ENCODE measurements at places on chromosomes 2 and 18.

- no peak for DNase-seq
Observed at GRCh38 chr18:43933177-43933576, 655.9 kb upstream of the SYT4 start.

GRCh38 chr2:142478206-142478605, 347.4 kb upstream of the LRP1B start:
- DNase-seq: no peak

GRCh38 chr2:1569879-1570450, 156.7 kb downstream of the TPO start:
- no peak for DNase-seq

- DNase-seq: no peak
Observed at GRCh38 chr18:6728809-6729246, 688 bp upstream of the ARHGAP28 start.

- no peak for DNase-seq
Observed at GRCh38 chr2:112642966-112643365, 2.8 kb upstream of the SLC20A1 start.

DNA sequence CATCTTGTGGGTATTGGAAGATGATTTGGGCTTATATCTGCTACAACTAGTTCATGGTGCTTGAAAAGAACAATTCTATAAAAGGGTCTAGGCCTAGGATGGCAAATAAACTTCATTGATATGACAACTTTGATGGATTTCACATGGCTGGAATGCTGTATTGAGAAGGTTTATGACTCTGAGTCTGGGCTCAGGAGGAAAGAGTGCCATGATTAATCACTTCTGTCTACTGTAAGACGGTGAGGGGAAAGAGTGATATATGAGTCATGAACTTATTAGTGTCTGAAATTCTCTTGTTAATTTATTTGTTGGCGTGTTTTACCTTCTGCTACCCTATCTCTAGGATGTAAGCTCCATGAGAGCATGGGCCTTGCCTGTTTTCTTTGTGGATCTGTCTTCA, 17.0 kb upstream of the ADCYAP1 start:
- DNase-seq: no peak

DNA sequence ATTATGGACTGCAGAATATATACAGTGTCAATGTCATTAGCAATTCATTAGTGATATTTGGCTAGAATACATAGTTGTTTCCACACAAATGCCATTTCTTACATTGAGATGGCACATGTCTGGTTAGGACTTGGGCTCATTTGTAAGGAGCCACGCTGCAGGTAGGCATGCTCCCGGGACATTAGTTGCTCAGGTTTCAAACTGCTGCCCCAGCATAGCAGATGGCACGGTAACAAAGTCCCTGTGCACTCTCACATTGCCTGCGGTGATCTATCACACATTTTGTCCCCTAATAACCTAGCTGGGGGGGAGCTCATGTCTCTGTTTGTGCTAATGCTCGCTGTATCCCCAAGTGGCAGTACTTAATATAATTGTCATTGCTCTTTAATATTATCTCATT, 185.1 kb downstream of the NEDD4L start:
- DNase-seq: no peak

- no peak for DNase-seq
Observed at GRCh38 chr2:219252570-219252899, 508 bp upstream of the TUBA4B start.

DNA sequence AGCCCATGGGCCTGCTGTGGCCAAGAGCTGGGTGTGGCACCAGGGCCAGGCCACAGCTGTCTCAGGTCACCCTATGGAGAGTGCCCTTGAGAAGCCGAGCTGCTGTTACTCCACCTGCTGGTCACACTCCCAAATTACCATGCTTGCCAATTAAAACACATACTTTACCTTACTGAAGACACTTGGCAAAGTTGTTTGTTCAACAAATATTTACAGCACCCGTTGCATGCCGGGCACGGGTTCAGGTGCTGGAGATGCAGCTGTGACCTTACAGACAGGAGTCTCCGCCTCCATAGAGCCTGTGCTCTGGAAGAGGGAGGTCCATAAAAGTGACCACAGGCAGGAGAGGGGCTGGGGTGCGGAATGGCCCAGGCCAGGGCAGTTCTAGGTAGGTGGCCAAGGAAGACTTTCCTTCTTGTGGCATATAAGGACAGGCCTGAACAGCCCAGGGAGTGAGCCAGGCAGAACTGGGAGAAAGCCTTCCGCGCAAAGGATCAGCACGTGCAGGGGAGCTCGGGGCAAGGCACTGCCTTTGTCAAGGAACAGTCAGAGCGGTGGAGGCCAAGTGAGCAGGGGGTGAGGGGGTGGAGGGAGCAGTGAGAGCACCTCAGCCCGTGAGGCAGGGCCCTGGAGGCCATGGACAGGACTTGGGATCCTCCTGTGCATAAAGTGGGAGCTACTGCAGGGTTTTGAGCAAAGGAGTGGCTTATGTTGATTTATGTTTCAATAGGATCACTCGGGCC, 23.6 kb upstream of the RBM44 start:
- DNase-seq: no peak

- DNase-seq: no peak
Observed at GRCh38 chr18:75592527-75592926, 165.0 kb upstream of the SMIM21 start.

DNA sequence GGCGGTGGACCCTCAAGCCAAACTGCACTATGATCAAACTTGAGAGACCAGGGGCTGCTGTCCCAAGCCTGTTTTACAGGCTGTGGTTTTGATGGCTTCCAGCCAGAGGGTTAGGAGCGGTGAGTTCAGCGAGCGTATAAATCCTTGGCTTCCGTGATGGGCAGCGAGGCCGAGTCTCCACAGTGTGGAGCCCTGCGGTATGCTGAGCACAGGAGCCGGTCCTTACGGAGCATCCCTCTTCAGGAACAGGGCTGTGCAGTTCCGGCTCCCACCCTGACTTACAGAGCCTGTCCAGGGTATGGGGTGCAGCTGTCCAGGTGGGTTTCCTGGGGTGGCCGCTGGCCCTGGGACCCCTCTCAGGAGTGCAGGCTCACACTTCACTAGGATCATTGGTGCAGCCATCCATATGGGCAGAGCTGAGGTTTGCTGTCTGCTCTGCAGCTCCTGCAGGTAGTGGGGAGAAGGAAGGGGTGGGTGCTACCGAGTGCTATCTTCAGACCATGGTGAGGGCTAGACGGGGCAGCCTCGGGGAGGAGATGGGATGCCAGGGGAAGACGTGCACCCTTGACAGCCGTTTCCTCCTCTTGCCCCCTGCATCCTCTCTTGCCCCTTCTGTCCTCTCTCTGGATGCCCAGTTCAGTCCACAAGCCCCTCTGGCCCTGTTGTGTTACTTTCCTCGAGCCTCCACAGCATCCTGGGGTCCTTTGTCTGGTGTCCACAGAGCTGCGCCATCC, 104.3 kb downstream of the FAM210A start:
- no peak for DNase-seq

DNA sequence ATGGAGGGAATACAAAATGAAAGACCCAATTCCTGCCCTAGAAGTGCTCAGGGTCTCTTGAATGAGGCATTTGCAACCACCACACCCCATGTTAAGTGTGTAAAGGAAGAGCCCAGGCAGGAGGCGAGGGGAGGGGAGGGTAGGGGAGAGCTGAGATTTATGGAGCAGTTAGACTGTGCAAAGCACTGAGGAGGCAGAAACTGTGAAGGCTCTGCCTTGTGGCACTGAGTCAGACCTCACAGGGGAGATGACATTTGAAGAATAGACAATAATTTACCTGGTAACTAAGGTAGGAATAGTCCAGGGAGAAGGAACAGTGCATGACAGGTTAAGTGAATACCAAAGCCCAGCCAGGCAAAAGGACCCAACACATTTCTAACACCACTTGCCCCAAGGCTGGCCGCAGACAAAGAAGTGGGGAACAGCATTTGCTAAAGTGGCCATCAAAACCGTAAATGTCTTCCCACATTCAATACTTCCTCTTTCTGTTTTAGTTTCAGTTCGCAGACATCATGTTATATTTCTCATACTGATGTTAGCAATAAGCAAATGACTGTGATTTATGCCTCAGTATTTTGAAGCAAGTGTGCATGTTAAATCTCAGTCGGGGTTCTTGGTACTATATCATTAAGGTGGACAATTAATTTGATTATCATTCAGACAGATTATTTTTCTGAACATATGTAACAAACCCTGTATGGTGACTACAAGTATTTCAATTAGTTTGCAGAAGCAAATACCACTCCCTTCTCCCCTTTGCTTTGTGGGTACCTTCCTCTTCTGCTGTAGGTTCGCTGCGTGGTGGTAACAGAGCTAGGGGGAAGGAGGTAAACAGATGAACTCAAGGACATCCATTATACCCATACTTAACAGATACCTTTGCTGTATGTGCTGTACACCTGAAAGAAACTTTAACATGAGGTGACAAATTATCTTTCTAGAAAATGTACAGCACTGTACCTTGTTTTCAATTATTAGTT, 27.5 kb downstream of the CDH20 start:
- no peak for DNase-seq

GRCh38 chr2:198662905-198663304, 794.8 kb downstream of the SATB2 start:
- no peak for DNase-seq

DNA sequence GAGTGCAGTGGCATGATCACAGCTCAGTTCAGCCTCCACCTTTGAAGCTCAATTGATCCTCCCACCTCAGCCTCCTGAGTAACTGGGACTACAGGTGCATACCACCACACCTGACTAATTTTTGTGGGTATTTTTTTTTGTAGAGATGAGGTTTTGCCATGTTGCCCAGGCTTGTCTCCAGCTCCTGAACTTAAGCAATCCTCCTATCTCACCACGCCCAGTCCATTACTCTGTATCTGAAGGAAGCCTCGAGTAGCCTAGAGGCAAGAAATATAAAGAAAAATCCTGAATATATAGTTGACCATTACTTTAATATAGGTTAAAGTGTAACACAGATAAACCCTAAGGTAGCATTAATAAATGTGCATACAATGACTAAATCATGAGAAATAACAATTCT, 686.8 kb upstream of the PIK3C3 start:
- no peak for DNase-seq

DNA sequence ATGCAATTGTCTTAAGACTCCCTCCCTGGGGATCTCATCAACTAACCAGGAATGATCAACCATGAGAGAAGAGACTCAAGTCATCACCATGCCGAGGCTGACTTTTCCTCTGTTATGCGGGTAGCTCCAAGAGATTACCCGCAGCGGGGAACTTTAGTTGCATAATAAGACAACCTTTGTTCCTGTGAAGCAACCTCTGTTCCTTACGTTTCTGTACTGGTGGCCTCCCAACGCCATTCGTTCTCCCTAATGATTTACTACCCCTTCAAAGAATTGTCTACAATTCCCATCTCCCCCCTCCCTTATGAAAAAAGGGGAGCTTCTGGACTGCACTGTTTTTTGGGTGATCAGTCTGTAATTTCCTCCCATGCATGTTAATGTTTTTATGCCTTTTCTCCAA, 66.1 kb upstream of the LRPPRC start:
- DNase-seq: no peak

GRCh38 chr18:10751653-10752052, 225.8 kb downstream of the NAPG start:
- no peak for DNase-seq

GRCh38 chr18:77066689-77067088, 65.9 kb downstream of the MBP start:
- no peak for DNase-seq

- no peak for DNase-seq
Observed at GRCh38 chr2:180003073-180003472, 4.0 kb downstream of the CWC22 start.

- no peak for DNase-seq
Observed at GRCh38 chr18:71682591-71682990, 861.6 kb downstream of the CBLN2 start.

DNA sequence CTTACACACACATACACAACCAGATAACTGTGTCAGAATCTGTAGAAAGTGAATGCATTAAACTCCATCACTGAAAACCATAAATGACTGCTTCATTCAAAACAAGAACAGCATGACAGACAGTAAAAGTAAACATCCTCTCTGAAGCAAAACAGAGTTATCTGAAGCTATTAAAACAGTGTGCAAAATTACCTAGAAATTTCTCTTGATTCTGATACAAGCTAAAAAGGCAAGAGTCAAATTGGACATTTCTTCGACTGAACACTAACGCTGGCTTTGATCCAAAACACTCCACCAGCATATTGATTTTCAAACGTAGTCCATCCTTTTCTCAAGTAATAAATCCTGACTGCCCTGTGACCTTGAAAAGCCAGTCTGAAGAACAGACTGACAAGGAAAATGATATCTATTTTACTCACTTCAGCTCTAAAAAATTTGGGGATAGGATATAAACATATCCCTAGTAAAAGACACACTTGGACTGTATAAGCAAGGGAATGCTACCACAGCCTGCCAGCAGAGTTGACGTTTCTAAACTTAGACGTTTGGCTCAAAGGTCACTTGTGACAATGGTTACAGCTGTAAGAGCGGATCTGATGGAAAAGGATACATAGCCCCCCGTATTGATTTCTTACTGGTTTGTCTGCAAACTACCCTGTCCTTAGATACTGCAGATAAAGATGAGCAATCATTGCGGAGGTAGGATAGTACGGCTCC, 128.9 kb upstream of the ITGB6 start:
- DNase-seq: no peak

- DNase-seq: no peak
Observed at GRCh38 chr2:110885256-110885655, 152.9 kb downstream of the ACOXL start.

GRCh38 chr2:58107803-58108710, 61.5 kb downstream of the VRK2 start:
- peak; percentile 89 for DNase-seq

GRCh38 chr2:237558961-237559641, 7.3 kb upstream of the PRLH start:
- peak; percentile 17 for DNase-seq

- DNase-seq: no peak
Observed at GRCh38 chr2:69985688-69986087, 24.3 kb upstream of the ASPRV1 start.

DNA sequence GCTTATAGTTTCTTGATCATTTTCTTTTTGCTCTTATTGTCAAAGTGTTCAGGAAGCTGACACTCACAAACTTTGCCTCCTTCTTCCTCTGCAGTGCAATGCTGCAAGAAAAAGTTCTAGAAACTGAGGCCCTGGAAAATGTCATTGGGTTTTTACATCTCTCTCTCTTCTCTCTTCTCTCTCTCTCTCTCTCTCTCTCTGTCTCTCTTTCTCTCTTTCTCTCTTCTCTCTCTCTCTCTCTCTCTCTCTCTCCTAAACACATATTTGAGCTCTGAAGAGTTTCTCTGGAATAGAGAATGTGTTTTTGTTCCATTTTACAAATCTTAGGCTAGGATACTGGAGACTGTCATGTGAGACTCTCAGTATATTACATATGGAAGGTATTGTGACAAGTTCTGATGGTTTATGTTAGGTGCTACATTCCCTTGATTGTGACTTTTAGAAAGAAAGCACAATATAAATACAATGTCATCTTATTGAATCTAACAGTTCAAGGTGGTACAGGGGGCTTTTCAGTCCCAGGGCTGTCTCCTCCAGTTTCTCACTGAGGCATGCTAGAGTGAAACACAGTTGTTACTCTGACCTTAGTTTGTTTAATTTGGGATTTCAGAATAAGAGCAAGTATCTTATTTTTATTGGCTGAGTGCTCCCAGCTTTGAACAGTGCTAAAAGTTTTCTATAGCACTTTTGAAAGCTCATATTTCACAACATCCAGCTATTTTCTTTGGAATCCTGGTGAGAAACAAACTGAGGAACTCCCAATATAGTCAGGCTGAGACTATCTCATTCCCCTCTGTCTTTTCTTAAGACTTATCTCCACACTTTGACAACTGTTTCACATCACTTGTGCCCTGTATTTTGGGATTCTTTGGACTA, 41.4 kb upstream of the EHBP1 start:
- peak; percentile 88 for DNase-seq

Measured in GM04503 (cell line).